Stimulated activated CD8-positive, alpha-beta memory T cell treated with anti-CD3 and anti-CD28 coated beads, Interleukin-4, amount 100 ng/mL, for 1 hour (primary cell): ENCODE measurements at places on chromosomes 2 and 18.

- DNase-seq: no peak
These were observed 106.8 kb downstream of the CRIM1 start for GRCh38 chr2:36462311-36462935.

DNA sequence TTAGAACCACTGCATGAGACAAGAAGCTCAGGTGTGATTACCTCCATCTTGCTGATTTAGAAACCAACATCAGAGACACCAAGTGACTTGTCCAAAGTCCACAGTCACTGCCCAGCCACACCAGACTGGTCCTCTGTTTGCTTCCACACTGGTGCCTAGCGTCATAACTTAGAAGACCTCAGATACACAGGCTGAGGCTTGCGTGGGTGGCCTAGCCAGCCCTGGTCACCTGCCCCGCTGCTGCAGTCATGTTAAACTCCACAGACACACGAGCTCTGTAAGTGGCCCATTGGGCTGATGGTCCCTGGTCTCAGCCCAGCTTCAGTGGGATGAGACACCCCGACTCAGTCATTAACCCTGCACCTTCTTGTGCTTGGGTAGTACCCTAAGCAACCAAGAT is 47.1 kb downstream of the CNGA3 start:
- DNase-seq: no peak

GRCh38 chr2:234628953-234629352 is 132.1 kb upstream of the ARL4C start:
- DNase-seq: no peak

DNA sequence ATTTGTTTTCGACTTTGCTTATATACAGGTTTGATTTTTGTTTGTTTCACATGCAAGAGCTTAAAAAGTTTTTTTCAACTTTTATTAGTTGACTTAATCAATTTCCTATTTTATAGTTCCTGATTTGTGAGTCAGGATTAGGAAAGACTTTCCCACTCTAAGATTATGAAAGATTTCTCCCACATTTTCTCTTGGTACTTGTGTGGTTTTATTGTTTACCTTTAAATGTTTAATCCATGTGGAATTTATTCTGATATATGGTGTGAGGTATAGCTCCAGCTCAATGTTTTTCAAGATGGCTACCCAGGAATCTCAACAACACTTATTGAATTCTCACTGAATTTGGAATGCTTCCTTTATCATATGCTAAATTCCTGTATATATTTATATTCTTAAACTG is 117.8 kb upstream of the LGALSL start:
- no peak for DNase-seq

- DNase-seq: no peak
These were observed 313.7 kb upstream of the MGAT5 start for GRCh38 chr2:133940134-133940533.

DNA sequence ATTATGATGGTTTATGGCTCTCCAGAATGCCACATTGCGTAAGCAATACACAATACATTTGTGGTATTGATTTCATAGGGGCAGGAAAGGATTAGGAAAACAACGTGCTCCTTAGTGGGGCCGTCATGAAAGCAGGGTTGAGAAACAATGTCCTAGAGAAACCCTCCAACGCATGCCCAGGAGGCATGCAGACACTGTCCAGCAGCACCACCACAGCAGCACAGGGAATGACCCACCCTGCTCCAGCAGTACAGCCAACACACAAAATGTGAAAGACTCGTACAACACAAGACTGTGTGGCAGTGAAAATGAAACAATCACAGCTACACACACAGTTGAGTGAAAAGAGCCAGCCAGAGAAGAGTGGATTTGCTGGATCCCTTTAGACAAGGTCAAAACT is 66.3 kb downstream of the FAM168B start:
- DNase-seq: no peak

GRCh38 chr2:198479065-198479464 is 674.7 kb downstream of the PLCL1 start:
- DNase-seq: no peak
